ENCODE measurements at places on chromosomes 12 and 14.

DNA sequence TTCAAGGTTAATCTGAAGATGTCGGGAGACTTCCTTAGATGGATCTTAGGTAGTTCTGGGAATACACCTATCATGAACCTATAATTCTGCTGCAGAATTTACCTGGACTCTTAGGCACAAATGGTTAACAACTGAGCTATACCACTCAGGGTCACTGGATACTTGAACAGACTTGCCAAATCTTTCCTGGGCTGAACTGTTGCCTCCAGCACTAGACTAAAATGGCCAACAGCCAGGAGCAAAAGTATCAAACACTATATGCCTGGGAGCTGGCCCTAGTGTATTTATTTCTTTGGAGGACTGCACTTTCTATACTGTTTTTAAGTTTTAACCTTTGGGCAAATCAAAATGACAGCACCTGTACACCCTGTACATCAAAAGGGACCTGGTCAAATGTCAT lies 252.8 kb downstream of the TMEM117 start:
- no peak for DNase-seq

GRCh38 chr14:55851961-55852360 lies 266.2 kb upstream of the PELI2 start:
- no peak for DNase-seq

DNA sequence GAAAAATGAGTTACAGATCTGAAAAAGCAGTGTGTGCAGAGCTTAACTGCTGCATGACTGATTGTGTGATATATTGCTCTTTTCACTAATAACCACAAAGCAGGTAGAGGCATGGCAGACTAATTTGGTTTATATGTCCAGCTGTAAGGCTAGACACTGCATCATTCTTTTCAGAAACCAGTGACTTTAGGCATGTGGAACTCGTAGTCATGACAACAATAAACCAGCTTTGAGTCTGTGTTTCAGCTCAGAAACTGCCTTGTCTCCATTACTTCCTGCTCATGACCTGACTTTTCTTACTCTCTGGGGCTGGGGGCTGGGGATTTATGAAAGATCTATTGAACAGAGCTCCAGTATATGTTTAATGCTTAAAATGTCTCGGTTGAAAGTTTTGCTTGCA lies 146.8 kb upstream of the LRIG3 start:
- no peak for DNase-seq

GRCh38 chr12:10705655-10706054 lies 17.5 kb downstream of the YBX3 start:
- no peak for DNase-seq

- no peak for DNase-seq
Observed at GRCh38 chr14:78319887-78320635, 149.9 kb downstream of the NRXN3 start.

- DNase-seq: peak; percentile 83
Observed at GRCh38 chr12:89040146-89040964, 311.9 kb downstream of the DUSP6 start.

DNA sequence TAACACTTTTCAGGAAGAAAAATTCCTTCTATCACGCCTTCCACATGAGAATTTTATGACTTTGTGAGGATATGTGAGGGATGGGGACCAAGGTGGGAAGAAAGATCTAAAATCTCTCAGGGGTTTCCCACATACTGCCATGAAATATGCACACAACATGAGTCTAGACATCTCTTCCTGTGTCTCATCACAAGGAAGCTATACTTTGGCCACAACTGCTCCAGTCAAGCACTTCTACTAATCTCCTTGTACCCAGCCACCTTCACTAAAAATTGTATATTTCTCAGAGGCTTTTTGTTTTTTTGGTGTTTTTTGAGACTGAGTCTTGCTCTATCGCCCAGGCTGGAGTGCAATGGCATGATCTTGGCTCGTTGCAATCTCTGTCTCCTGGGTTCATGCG lies 3.2 kb downstream of the OSBPL8 start:
- DNase-seq: no peak

DNA sequence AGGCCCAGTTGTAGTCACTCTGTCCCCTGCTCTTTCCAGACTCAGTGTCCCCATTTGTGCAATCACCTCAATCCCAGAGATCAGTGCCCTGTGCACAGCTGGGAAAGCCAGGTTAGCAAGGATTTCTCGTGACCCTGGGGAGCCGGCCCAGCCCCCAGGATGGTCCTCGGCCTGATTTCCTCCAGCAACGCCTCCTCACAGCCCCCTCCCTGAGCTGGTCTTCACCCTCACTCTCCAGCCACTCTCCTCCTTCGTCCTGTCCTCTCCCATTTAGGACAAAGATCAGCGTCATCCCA lies 194.8 kb upstream of the C14orf180 start:
- DNase-seq: no peak

DNA sequence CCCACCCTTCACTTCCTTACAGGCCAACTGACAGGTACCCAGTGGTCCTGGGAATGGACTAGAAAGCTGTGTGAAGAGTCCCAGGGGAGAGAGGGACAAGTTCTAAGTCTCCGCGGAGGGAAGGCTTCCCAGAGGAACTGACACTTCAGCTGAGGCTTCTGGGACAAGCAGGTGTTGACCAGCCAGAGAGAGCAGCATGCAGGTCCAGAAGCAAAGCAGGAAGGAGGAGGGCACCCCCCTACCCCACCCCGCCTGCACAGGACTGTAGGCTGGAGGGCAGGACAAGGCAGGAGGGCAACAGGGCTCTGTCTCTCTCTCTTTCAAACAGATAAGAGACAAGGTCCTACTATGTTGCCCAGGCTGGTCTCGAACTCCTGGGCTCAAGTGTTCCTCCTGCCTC lies 58.2 kb upstream of the CORO1C start:
- no peak for DNase-seq

DNA sequence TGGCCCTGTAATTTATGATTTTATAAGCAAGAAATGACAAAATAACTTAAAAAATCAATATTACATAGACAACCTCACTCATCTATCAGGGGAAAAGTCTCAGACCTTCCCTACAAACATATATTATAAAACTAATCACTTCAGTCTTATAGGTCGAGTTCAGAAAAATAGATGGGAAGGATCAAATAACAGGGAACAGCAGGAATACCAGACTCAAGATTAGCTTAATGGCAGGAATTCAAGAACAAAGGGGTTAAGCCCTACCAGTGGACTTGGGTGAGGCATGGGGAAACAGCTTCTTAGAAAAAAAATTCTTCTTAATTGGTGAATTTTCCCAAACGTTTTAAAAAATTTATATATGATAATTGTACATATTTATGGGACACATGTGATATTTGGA lies 51.6 kb upstream of the CRY1 start:
- no peak for DNase-seq

DNA sequence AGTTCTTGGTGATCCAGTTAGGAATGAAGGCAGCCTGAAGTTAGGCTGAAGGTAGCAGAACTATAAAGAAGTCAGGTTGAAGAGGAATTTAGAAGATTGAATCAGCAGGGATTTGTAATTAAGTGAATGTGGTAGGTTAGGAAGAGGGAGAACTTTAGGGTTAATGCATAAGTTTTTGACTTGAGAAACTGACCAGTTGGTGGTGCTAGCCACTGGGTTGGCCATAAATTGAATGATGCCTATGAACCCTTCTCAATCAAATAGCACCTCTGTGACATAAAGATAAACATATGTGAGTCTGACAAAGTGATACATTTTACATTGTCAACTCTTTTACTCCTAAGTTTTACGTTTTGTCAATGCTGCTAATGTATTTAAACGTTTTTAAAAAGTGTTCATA lies 290.6 kb upstream of the NAV3 start:
- DNase-seq: no peak

- no peak for DNase-seq
Observed at GRCh38 chr14:100526632-100527031, 60.6 kb downstream of the BEGAIN start.

GRCh38 chr12:106204312-106204711 lies 43.5 kb downstream of the CKAP4 start:
- DNase-seq: no peak

GRCh38 chr14:54848910-54849309 lies 53.7 kb downstream of the GCH1 start:
- no peak for DNase-seq

DNA sequence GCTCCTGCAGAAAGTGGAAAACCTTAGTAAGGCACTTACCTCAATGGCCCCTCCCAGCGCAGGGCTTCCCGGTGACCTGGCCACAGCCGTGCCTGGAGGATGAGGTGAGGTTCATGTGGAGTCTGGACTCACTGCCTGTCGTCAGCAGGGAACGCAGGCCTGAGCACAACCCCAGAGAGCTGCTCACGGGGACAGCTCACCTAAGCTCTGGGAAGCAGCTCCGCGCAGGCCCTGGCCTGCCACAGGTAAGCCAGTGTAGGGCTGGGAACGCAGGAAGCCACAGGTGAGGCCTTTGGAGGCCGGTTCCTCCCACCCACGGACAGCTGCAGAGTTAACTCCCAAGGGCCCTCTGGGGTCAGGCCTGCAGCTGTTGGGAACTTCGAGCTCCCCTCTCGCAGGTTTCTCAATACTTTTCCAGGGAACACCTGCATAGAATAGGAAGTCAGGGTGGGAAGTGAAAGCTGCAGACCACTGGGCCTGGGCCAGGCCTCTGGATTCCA lies 32.7 kb downstream of the ANAPC7 start:
- no peak for DNase-seq

GRCh38 chr12:115660211-115660805 lies 617.2 kb downstream of the MED13L start:
- no peak for DNase-seq

Measured in activated naive CD4-positive, alpha-beta T cell treated with Interleukin-2 at 50 U/mL for 16 hours (primary cell).